Gastrocnemius medialis (tissue), 4 donors: ENCODE measurements at places on chromosomes 7 and 10. TPM values are rescaled to one million over a fixed set of nuclear protein-coding genes. Genes with fewer than 3 reads are reported as not detected.

- H3K4me1 ChIP-seq = no peaks in the 10 kb centered on the region
- DNase-seq = no peak
- no peak overlapping the region for H3K4me3 ChIP-seq
- H3K36me3 ChIP-seq = no peaks in the 10 kb centered on the region
Measured at GRCh38 chr7:105759670-105760550, 116.5 kb downstream of the ATXN7L1 start.

- DNase-seq = peak; percentile 81
- H3K27ac ChIP-seq = peak overlapping the region; percentile 71
- no peaks in the 10 kb centered on the region for H3K36me3 ChIP-seq
- no peaks in the 10 kb centered on the region for H3K27me3 ChIP-seq
Measured at GRCh38 chr7:149662591-149663095, 110.7 kb downstream of the ZNF467 start.

DNA sequence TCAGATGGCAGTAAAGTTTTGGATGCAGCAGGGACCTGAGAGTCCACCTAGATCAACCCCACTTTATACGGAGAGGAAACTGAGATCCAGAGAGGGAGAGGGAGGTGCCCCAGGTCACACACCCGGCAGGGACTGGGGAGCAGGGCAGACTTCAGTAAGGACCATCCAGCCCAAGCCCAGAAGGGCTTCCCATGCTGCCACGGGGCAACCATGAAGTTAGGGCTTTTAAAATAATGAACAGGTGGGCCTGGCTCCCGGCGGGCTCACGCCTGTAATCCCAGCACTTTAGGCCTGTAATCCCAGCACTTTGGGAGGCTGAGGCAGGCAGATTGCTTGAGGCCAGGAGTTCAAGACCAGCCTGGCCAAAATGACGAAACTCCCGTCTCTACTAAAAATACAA lies 98.5 kb downstream of the HIP1 start:
- peaks cover 22% of the 10 kb centered on the region for H3K4me1 ChIP-seq
- no peak for DNase-seq
- peak overlapping the region; percentile 78 for H3K27ac ChIP-seq
- H3K4me3 ChIP-seq = peak overlapping the region; percentile 76
- no peaks in the 10 kb centered on the region for H3K36me3 ChIP-seq
- no peaks in the 10 kb centered on the region for H3K27me3 ChIP-seq

DNA sequence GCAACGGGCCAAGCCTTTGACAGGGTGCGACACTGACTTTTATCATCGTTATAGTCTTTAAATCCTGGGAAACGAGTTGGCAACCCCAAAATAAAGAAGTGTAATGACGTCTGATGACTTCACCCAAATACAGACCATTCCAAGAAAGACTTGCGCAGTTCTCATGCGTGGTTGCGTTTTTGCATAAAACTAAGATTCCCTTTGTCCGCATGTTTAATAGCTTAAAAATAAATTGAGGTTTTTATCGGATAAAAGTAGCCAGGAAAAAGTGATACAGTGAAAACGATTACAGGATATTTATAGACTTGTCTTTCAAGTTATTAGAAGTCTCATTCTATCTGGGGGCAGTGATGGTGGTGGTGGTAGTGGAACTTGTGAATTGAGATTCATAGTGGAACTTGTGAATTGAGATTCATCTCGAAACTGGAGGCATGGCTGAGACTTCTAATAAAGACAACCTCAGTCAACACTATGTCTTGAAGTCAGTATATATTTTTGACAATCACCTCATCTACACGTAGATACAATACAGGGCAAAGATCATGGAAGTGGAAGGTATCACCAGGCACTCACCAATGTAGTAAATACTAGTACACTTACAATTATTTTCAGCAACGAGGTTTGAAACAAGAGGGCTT lies 1.2 kb upstream of the NAMPT start:
- H3K36me3 ChIP-seq = no peaks in the 10 kb centered on the region
- H3K27me3 ChIP-seq = no peaks in the 10 kb centered on the region
- no peak for DNase-seq
- H3K4me3 ChIP-seq = peak overlapping the region; percentile 85

DNA sequence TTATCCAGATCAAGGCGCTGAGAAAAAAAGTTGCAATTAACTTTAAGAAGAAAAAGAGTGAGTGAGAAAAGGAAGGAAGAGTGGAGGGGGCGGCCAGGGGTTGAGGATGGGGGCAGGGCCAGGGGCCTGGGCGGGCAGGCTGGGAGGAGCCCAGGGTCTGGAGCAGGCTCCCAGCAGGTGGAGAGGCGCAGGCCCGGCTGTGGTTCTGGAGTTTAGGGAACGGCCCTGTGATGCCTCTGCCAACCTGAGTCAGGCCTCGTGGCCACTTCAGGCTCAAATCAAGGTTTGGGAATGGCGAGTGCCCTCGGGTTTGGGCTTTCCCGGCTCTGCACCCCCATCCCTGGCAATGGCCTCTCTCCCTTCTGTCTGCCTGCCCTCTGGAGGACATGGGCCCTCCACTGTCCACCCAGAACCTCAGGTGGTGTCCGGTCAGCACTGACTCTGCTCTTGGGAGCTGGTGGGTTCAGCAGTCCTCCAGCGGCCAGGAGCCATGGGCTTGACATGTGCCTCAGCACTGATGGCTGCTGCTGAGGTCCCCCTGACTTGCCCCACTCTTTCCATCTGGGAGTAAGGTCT lies 41.0 kb upstream of the EMX2 start:
- H3K36me3 ChIP-seq = no peaks in the 10 kb centered on the region
- no peak overlapping the region for H3K27ac ChIP-seq
- H3K27me3 ChIP-seq = no peaks in the 10 kb centered on the region
- no peak for DNase-seq
- H3K4me1 ChIP-seq = no peaks in the 10 kb centered on the region

- H3K4me3 ChIP-seq = no peak overlapping the region
- H3K27me3 ChIP-seq = no peaks in the 10 kb centered on the region
- DNase-seq = no peak
- no peak overlapping the region for H3K27ac ChIP-seq
- no peaks in the 10 kb centered on the region for H3K4me1 ChIP-seq
- no peaks in the 10 kb centered on the region for H3K36me3 ChIP-seq
Measured at GRCh38 chr7:21868576-21868850, 77.2 kb downstream of the CDCA7L start.

DNA sequence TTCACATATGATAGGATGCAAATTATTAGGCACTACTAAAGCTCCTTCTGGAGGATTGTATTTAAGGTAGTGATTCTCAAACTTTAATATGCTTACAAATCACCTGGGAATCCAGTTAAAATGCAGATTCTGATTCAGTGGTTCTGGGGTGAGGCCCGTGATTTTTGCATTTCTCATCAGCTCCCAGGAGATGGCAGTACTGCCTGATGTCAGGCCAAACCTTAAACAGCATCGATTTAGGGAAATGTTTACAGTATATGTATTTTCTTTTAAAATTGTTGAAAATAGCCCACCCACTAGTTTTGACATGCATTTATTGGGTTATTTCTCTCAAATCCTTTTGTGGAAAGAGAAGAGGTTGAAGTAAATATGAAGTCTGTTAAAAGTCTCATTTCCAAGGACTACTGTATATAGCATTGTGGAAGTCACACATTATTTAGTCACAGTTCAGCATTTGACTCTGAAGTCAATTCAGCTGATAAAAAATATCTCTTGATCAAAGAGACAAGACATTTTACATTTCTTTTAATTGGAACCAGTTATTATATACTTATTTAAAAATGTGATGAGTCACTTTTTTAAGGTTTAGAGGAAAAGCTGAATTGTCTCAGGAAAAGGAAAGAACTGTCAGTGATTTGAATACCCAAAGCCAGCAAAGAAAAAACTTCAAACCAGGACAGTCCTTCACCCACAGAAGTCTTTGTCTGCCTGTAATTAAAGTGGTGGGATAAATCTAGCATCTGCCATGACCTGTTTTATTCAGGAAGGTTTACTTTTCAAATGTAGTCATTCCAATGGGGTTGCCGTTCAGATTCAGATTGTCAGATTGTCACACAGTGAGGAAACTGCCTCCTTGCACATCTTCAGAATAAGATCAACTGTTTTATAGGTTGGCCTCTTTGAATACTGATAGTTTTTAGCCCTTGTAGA lies 21.1 kb upstream of the HBP1 start:
- H3K4me1 ChIP-seq = peaks cover 3% of the 10 kb centered on the region
- no peak overlapping the region for H3K27ac ChIP-seq
- no peak overlapping the region for H3K4me3 ChIP-seq

DNA sequence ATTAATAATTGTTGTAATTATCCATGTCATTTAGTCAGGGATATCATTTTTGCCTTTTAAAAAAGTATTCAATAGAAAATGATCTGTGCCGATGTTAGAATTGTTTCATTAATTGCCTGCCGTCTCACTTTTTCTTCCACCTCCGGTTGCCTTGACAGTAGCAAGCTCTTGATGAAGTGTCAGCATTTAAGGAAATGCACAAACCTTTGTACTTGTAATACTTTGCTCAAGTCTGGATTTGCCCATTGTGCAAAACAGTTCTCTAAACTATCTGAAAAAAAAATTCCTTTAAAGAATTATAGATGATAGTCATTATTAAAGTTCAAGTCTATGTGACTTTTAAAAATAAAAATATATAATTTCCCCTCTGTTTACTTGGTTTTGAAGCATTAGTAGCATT lies 619.7 kb downstream of the GATA3 start:
- no peaks in the 10 kb centered on the region for H3K4me1 ChIP-seq
- DNase-seq = no peak
- no peaks in the 10 kb centered on the region for H3K36me3 ChIP-seq
- no peak overlapping the region for H3K4me3 ChIP-seq

DNA sequence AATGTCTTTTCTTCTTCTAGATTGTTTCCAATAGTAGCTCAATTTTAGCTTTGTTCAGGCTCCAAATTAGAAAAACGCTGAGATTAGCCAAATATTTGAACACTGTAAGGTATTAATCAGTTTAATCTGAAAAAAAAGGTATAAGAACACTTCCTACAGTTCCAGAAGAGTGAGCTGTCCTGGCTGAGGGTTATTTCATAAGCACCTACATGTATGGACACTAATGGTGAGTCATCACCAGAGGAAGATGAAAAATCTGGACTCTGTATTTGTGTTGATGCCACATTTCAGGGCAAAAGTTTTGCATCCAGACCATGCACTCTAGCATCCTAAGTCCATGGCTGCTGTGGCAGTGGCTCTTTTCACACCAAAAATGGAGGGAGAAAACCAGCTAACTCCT lies 189.5 kb downstream of the ANKRD30A start:
- H3K4me3 ChIP-seq = no peak overlapping the region
- H3K27me3 ChIP-seq = no peaks in the 10 kb centered on the region
- no peak for DNase-seq
- no peak overlapping the region for H3K27ac ChIP-seq
- H3K36me3 ChIP-seq = no peaks in the 10 kb centered on the region

GRCh38 chr7:82179311-82179710 lies 264.3 kb downstream of the CACNA2D1 start:
- H3K27ac ChIP-seq = no peak overlapping the region
- H3K4me3 ChIP-seq = no peak overlapping the region
- H3K4me1 ChIP-seq = peaks cover 42% of the 10 kb centered on the region

DNA sequence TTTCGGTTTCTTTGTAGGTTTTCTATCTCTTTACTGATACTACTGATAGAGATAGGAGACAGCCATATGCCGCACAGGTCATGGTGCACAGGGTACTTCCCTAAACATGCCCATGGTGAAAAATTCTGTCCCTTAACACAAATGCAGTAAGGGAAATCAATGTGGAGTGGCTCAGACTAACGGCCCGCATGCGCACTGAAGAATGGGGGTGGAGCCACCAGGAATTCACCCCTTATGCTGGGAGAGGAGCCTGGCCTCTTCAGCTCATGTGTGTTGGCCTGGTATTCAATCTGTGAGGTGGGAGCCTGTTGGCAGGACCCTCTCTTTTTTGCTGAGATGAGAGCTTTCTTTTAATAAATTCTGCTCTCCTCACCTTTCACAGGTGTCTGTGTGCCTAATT lies 8.4 kb upstream of the URGCP start:
- no peak overlapping the region for H3K27ac ChIP-seq
- no peaks in the 10 kb centered on the region for H3K4me1 ChIP-seq
- no peaks in the 10 kb centered on the region for H3K27me3 ChIP-seq
- H3K36me3 ChIP-seq = no peaks in the 10 kb centered on the region

DNA sequence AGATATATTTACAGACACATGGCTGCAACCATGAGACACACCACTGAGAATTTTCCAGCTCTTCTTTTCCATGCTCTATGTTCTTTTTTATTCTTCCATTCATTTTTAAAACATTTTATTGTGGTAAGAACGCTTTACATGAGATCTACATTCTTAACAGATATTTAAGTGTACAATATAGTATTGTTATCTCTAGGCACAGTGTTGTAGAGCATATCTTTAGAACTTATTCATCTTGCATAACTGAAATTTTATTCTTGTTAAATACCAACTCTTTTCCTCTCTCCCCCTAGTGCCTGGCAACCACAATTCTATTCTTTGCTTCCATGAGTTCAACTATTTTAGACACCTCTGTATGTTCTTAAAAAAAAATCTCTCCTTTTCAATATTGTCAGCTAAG lies 67.1 kb upstream of the HABP2 start:
- H3K4me1 ChIP-seq = no peaks in the 10 kb centered on the region
- H3K27me3 ChIP-seq = no peaks in the 10 kb centered on the region

DNA sequence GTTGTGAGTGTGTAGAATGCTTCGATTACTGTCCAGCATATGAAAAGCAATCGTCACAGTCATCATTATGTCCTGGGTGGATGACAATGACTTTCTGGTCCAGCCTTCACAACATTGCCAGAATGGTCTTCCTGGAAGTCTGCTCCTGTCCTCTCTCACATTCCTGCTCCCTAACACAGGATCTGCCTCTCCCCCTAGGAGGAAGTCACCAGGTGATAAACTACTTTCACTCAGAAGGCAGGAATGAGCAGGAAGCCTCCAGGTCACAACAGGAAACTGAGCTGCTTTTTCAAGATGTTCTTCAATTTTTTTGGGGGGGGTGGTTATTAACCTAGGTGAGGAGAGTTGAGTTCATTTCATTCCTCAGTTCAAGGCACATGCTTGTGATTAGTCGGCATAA lies 13.6 kb upstream of the GPNMB start:
- H3K36me3 ChIP-seq = no peaks in the 10 kb centered on the region
- H3K4me1 ChIP-seq = peaks cover 6% of the 10 kb centered on the region
- no peaks in the 10 kb centered on the region for H3K27me3 ChIP-seq
- no peak overlapping the region for H3K27ac ChIP-seq

DNA sequence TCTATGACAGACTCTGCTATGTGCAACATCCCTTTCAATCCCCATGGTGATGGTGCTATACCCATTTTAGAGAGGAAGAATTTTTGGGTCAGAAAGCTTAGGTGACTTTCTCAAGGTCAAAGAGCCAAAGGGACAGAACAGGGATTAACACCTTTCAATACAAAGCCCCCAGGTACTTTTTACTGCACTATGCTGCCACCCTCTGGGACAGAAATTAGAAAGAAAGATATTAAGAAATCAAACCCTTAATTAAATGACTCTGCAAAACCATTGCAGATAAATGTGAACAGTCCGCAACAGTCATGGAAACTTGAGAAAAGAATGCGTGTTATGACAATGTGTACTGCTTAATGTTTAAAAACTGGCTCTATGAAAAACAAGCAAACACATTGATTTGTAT lies 673.7 kb downstream of the MAGI2 start:
- H3K27me3 ChIP-seq = no peaks in the 10 kb centered on the region
- H3K4me1 ChIP-seq = no peaks in the 10 kb centered on the region
- no peak for DNase-seq
- H3K4me3 ChIP-seq = no peak overlapping the region

Gene GNAT3
- not detected for total RNA-seq

Gene OR6V1
- not detected for total RNA-seq
